LHCN-M2 (cell line): ENCODE measurements at places on chromosomes 3 and 15. TPM values are rescaled to one million over a fixed set of nuclear protein-coding genes. Genes with fewer than 3 reads are reported as not detected.

Gene UPK1B
- total RNA-seq, result not detected in 2 replicates

Gene RASGRP1
- total RNA-seq, result not detected in 2 replicates

DNA sequence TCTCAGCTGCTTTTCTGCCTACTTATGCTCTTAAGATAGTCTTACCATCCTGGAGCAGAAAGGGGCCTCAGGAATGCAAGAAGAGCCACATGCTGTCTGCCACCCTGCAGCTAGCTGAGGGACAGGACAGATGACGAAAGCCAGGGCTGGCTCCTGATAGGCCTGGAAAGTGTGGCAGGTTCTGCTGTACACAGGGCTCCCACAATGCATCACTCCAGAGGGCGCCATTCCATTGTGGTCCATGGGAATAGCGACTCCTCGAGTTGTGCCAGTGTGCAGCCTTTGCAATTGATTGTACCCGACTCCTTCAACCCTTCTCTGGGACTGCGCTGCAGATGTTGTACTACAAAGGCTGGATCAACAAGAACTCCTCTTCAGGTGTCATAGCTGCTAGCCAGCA lies 11.2 kb downstream of the ACAN start:
- DNase-seq, result no peak

GRCh38 chr3:123258811-123259420 lies 57.2 kb downstream of the SEC22A start:
- peak; percentile 67 for DNase-seq

- DNase-seq, result no peak
Observed at GRCh38 chr3:101847328-101847727, 2.0 kb upstream of the NFKBIZ start.

Gene TIMP4
- total RNA-seq, result 0.46 and 0.51 TPM in 2 replicates

DNA sequence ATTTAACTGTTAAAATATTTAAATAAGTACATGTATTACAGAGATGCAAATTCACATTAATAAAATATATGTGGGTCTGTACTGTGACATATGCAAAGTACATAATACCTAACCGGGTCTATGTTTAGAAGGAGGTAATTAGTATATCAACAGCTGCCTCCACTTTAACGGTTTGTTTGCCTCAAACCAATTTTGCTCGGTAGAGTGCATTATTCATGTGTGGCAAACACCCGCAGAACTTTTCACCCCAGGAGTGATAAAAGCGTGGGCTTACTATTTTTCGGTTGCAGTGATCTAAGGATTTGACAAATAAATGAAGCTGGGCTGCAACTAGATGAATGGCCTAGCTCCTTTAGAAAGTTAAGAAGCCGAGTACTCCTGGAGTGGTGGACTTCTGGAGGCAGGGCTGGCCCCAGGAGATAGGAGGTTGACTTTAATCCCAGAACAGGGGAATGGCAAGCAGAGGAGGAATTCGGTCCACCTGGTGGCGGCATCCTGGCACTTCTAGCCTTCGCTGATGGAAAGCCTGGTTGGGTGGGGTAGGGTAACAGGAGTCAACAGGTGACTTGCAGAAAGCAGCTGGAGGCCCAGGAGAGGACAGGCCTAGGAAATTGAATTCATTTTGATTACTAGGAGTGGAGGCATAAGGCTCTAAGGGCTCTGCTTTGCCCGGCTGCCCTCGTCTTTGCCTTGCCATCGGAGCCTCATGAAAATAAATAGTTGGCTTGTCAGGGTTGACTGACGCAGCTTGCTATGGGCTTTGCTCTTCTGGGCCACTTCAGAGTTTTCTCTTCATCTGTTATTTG lies 2.4 kb downstream of the SLCO3A1 start:
- DNase-seq, result no peak

Gene MASP1
- total RNA-seq, result not detected in 2 replicates

GRCh38 chr3:74124782-74125181 lies 489.7 kb downstream of the CNTN3 start:
- no peak for DNase-seq

GRCh38 chr15:45618813-45619212 lies 16.0 kb upstream of the SQOR start:
- DNase-seq, result no peak
